Stimulated activated CD4-positive, alpha-beta T cell treated with anti-CD3 and anti-CD28 coated beads, Interleukin-15, amount 100 ng/mL, for 1 hour (primary cell): ENCODE measurements at places on chromosomes 11 and 22.

DNA sequence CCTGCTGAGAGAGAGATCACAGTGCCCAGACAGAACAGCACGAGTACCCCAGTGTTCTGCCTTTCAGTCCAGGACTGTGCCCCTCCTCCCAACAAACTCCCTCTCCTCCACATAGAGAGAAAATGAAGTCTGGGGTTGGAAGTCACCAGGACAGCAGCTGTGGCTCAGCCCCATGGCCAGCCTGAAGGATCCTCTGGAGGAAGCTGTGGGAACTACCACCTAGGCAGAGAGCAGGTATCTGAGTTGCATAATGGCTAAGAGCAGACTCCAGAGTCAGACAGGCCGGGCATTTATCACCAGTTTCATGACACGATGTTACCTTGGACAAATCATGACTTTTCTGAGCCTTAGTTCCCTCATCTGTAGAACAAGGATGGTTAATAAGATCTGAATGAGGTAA lies 61.2 kb upstream of the RRAS2 start:
- DNase-seq = no peak

GRCh38 chr11:113538451-113539412 lies 63.5 kb upstream of the DRD2 start:
- no peak for DNase-seq

- DNase-seq = no peak
These were observed 30.1 kb downstream of the GRAMD4 start for GRCh38 chr22:46650078-46650810.

DNA sequence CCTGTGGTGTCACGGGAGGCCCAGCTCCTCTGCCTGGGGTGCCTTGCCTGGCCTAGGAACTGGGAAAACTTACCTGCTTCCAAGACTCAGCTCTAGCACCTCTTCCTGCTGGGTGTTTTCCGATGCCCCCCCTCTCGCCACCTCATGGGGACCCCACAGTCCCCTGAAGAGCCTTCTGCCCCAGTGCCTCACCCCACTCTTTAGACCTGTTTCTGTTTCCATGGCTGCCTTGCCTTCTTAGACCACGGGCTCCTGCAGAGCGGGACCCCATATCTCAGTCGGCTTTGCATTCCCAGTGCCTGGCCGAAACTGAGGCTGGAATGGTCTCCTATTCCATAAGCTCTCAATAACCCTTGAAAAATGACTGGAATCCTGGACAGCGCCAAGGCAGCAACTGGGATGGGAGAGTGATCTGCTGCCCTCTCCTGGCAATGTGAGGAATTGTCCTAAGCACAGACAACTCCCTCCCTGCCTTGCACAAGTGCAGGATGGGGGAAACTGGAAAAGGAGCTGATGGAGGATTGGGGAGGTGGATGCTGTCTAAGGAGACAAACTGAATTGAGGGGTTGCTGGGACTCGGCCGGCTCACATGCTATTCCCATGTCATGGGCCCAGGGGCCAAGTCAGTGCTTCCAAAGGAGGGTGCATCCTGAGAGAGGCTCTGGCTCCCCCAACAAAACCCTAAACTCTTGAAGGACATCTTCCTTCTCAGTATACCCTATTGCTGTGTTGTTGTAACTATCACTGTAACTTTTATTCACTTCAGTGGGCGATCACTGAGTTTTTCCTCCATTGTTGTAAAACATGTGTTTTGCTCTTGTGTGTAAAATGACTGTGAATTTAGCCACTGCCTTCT lies 26.6 kb upstream of the IL17RA start:
- DNase-seq = no peak

DNA sequence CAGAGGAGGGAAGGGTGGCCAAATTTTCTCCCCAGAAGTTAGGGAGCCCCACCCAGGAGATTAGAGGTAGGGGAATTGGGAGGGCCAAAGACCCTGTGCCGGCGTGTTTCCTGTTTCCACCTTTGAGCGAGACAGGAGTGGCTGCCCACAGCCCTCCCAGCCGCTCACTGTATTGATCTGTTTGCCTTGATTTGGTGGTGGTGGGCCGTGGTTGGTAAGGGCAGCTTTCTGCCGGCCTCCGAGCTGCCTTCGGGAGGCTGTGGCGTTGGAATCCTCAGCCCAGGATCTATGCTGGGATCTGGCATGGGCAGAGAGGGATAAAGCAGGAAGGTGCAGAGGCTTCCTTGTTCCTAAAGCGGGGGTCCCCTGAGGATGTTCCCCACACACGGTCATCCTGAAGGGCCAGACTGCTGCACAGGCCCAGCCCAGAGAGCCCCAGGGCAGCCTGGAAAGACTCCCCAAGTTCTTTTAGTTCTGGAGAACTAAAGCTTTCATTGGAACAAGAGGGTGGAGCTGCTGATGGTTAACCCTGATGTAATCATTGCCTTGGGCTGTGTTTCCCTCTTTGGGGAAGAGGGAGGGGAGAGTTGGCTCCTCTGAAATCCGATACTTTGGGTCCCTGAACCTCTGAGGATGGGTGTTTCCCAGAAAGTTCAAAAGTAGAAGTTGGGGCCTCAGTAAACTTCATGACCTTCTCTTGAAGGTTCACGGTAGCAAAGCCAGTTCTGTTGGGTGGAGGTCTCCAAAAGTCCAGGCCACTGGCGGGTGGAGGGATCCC lies 7.2 kb downstream of the FAM83F start:
- no peak for DNase-seq
